Right renal pelvis (tissue), 4 donors: ENCODE measurements at places on chromosomes 2 and 18.

DNA sequence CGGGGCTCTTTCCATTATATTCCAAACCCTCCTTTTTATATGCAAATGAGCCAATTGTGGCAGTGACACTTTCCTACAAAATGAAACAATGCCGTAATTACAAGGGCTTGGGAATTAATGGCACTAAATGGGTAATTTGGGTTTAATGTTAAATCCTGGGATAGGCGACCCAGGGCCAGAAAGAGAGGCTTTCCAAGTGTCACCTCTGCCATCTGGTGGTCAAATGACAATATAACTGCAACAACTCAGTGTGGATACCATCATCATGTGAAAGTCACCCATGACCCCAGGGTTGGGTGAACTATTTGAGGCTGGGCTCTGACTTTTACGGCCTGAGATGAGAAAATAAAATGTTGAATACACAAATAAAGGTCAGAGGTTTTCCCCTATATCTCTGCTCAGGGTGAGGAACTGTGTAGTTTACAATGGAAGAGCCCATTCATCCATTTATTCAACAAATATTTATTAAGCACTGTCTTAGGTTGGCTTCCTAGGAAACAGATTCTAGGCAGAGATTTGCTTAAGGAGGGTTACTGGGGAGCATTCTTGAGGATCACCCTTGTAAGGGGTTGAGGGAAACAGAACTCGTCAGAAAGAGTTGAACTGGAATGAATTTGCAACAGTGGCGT lies 13.6 kb upstream of the THADA start:
- DNase-seq: no peak

DNA sequence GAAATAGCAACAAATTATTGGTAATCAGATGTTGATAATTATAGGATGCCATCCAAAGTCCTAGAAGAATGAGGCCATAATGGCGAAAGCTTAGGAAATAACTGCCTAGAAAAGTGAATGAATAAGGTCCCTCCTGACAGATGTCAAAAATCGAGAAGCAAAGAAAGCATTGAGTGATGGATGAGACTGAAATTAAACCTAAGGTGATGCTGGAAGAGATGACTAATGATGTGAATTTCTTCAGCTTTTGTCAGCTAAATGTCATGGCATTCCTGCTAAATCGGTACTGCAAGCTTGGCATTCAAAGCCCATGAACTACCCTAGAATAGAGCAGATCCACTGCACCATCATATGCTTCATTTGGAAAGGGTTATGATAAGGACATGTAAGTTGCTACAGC lies 74.8 kb upstream of the RGPD4 start:
- DNase-seq: no peak

DNA sequence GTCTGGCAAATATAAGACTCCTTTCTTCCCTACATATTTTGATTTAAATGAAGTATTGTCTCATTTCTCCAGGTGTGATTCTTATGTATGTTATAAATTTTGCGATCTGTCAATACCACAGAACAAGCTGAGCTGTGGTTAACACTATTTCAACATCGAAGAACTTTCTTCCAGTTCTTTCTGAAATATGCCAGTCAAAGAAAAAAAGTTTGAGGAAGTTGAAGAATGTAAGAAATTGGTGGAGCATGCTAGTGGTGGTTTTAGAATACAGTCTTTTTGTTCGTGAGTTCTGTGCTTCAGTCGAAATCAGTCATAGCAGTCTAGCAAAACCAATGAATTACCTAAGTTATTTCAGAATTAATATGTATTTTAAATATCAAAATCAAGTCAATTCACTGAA lies 8.6 kb upstream of the COBLL1 start:
- DNase-seq: no peak

GRCh38 chr2:161915121-161915520 lies 158.9 kb downstream of the DPP4 start:
- no peak for DNase-seq

DNA sequence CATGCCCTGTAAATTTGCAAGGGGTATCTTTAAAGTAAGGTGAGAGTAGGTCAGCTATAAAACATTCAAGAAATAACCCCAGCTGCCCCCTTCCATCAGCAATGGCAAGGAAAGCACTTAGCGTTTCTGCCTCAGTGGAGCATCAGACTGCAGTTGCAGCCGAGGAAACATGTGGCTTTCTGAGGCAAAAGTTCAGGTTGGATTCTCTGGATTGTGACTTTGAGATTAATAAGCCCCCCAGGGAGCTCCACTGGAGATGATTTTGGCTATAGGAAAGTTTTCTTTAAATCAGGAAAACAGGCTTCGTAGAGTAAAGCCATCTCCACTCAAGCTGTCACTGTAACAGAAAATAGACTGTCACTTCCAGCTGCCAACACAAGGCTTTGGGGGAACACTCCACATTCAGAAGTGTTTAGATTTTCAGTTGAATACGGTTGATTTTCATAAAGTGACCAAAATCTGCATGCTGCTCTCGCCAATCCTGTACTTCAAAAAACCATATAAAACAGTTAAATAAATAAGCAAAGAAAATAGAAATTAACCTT lies 15.3 kb upstream of the RIT2 start:
- no peak for DNase-seq

GRCh38 chr2:158782616-158783015 lies 12.5 kb upstream of the DAPL1 start:
- no peak for DNase-seq

- no peak for DNase-seq
Measured at GRCh38 chr2:200253639-200254038, 52.9 kb upstream of the SPATS2L start.

DNA sequence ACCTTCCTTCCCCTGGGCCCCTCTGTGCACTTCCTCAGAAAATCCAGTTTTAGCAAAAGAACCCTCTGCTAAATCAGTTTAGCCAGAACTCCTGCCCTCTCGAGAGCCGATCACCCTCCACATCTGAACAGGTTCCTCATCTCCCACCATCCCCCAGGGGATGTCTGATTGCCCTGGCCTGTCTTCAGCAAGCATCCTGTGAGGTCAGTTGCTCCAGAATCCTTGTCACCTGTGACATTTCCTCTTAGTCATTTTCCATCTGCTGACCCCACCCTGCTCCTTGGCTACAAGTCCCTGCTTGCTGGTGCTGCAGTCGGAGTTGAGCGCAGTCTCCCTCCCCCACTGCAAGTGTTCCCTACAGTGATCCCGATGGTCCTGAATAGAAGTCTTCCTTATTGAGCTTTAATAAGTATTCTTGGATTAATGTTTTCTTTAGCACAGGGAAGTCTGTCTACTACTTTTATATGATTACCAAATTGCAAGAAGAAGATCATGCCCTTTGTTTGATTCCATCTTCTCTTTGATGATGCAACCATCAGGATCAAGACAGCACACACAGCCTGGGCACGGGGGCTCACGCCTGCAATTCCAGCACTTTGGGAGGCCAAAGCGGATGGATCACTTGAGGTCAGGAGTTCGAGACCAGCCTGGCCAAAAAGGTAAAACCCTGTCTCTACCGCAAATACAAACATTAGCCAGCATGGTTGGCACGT lies 30.9 kb upstream of the UBE2F start:
- no peak for DNase-seq

- DNase-seq: no peak
Measured at GRCh38 chr2:105373895-105374401, 24.9 kb downstream of the FHL2 start.

DNA sequence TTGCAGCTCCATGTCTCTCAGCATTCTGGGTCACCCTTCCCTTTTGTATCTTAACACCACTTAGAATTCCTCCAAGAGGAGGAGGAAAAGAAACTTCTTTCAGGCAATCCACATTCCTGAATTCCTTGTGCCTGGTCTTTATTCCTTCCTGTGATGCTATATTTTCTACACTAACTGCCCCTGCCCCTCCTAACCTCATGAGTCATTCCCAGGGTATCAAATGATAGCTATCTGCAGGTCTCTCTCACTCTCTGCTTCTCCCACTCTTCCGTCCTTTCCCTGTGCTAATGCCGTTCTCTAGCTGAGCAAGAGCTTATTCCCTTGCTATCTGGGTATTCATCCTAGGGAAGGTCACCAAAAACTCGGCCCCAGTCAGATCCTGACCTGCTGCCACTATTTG lies 395.0 kb upstream of the TCF4 start:
- no peak for DNase-seq

DNA sequence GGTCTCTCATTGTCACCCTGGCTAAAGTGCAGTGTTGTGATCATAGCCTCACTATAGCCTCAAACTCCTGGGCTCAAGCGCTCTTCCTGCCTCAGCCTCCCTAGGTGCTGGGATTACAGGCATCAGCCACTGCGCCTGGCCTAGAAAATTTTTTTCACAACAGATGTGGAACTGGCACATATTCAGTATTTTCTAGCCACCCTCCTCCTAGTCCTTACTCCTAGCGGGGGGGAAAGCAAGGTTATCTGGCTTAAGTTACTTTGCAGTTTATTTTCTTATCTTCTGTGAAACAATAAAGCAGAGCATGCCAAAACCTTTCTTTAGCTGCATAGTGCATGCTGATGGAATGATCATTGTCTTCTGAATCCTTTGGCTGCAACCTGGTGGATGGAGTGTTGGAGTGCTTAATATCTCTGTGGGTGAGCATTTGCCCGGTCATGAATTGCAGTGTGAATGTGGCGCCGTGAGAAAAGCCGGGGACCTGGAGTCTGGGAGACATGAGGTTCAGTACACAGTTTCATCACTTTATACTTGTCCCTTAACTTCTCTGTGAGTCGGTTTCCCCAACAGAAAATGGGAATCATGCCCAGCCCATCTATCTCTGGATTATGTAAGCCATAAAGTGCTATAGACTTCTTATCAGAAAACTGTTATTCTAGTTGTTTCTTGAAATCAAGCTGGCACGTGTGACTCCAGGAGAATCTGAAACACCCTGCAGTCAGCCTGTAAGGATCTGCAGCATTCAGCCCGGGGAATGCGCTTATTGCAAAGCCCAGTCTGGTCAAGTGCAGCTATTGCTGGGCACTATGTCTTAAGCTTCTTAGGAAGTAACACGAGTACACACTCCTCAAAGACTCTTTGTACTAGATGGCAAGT lies 38.2 kb upstream of the MAP3K20 start:
- DNase-seq: no peak

DNA sequence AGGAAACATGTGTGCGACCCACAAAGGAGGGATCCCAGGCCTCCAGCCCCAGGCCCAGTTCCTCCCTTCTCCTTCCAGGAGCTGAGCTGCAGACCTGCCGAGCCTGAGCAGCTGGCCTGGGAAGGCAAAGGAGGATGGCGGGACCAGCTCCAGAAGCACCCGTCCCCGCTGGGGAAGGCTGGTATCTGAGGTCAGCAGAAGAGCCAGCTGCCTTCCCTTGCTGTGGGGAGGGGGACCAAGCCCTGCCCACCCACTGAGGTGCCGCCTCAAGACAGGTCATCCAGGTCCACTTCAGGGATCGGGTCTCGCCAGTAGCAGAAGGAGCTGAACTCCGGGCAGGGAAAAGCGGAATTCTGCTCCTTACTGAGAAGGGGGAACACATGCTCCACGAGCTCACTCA lies 73.2 kb downstream of the EMILIN2 start:
- no peak for DNase-seq

GRCh38 chr18:74390900-74391299 lies 66.2 kb downstream of the DIPK1C start:
- no peak for DNase-seq

DNA sequence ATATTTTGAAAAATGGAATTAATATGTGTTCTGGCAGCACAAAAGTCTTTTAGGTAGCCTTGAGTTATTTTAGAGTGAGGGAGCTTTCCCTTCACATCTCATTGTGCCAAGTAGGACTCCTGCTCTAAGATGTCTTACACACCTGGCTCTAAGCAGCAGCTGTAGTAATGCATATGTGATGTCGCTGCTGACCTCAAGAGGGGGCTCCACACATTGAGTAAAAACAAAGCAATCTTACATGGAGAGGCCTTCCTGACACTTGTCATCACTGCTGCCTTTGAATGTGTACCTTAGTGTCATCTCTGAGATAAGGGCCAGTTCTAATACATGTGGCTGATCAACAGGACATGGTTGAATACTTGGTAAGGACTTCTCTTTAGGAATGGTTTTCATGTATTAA lies 75.8 kb downstream of the ACTR3 start:
- no peak for DNase-seq

DNA sequence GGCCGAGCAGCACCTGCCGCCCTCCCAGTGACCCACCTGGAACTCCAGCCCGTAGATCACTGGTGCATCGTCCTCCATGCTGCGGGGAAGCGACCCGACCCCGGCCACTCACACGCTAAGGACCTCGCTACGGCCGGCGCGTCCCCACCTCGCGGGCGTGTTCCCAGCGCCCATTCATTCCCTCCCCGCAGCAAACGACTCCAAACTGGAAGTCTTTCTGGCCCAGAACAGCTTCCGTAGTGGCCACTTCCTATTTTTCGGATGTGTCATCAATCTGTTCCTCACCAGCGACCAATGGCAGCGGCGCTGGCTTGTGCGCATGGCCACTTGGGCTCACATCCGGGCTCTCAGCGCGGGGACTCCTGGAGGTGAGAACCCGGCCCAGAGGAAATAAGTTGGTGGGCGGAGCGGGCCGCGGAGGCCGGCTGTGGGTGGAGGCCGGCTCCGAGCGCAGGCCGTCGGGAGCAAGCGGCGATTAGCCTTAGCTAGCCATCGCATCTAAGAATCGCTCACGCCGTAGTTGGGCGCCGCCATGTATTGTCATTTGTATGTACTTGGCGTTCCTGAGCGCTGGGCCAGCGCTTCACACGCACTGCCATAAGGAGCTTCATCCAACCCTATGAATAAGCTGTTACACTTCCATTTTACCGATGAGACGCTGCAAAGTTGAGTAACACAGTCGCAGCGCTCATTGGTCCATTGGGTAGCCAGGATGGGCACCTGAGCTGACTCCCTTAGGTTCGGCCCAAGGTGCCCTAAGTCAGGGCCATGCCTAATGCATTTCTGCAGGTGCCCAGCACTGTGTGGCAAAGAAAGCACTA lies at the start of gene EIPR1:
Gene EIPR1 (minus strand): TSS at position 207 of the 821 bp plus-strand sequence. CDS start 129 bp downstream, at position 78.
- peak; percentile 95 for DNase-seq

GRCh38 chr2:207328944-207329386 lies 163.2 kb upstream of the KLF7 start:
- no peak for DNase-seq

- DNase-seq: no peak
Measured at GRCh38 chr2:102425441-102426132, 2.6 kb downstream of the IL18RAP start.

DNA sequence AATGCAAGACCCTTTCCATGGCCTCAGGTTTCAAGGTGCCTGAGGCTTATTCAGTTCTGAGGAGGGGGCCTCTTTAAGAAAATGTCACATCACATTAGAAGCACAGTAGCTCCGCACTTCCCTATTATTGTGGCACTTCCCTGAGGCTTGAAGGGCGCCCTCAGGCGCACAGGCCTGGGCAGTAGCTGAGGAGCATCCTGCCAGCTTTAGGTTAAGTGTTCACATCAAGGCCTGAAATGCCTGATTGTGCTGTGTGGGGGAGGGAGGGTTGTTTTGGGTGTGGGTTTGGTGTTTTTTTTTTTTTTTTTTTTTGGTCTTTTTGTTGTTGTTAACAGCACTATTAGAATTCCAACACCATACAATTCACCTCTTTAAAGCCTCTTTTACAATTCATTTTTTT lies 107.9 kb downstream of the CABLES1 start:
- no peak for DNase-seq
